Adrenal gland (tissue), 19 donors: ENCODE measurements at places on chromosomes 4 and X. TPM values are rescaled to one million over a fixed set of nuclear protein-coding genes. Genes with fewer than 3 reads are reported as not detected.

DNA sequence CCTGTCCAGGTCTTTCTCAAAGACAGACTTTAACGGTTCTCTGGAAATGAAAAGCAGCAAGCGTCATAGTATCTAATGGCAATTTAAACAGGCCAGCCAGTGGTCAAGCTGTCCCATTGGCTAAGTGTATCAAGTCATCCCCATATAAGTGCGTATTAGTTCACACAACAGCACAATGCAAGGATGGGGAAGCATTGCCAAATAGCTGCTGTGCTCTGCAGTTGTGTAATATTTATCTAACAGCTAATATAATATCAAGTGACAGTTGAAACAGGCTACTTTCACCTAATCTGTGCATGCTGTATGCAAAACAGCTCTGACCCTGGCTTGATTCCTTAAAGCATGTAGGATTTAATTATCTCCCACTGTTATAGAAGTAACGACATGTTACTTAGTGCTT is 134.8 kb upstream of the PPARGC1A start:
- no peak for DNase-seq
- no peaks in the 10 kb centered on the region for H3K4me1 ChIP-seq
- no peak overlapping the region for H3K4me3 ChIP-seq
- no peak overlapping the region for H3K27ac ChIP-seq

DNA sequence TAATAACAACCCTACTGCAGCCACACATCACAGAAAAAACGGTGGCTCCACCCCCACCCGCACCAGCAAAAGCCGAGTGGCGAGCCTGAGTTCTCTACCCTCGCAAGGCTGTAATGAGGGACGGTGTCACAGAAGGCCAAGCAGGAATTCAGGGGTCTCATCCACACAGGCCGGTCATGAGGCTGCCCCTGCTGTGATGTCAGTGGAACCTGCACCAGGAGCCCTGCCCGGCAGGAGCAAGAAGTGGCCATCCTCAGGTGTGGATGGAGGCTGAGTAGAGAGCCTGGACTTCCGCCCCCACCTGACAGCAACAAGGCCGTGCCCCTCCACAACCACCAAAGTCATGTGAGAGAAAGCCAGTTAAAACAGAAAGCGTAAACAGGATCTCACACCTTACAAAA is 20.6 kb downstream of the LYAR start:
- no peak overlapping the region for H3K4me3 ChIP-seq
- H3K27me3 ChIP-seq: no peaks in the 10 kb centered on the region
- H3K36me3 ChIP-seq: peaks cover 23% of the 10 kb centered on the region
- no peak for DNase-seq
- H3K27ac ChIP-seq: no peak overlapping the region

GRCh38 chr4:185885075-185885474 is 73.1 kb upstream of the SORBS2 start:
- no peak overlapping the region for H3K4me3 ChIP-seq
- no peak for DNase-seq
- no peaks in the 10 kb centered on the region for H3K36me3 ChIP-seq

DNA sequence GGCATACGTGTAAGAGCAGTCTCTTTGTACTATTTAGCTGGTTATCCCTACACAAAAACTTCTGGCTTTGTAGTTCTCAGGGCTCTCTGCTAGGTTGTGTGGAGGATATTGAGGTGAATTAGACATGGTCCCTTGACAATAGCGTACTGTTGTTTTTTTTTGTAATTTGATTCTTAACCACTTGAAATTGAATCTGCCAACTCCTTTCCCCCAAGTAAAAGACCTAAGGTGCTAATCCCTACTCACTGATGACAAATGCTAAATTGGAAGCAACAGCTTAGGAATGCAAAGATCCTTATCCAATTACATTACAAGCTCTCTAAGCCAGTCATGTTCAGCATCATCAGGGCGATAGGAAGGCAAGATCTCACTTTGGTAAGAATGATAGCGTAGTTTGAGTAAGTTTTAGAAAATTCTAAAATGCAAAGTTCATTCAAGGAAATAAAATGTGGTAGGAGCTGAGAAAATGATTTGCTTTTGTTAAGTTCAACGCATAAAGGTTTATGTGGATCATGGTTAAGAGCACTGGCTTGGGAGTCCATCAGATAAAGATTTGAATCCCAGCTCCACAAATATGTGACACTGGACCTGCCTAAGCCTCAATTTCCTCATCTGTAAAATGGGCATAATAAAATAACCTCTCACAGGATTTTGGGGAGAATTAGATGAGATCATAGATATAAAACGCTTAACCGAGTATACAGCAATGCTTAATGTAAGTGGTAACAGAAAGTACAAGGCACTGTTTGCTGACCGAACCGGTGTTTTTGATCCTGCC is 39.3 kb downstream of the DOCK11 start:
- no peak overlapping the region for H3K27ac ChIP-seq
- no peak for DNase-seq
- H3K36me3 ChIP-seq: no peaks in the 10 kb centered on the region
- H3K4me3 ChIP-seq: no peak overlapping the region
- no peaks in the 10 kb centered on the region for H3K4me1 ChIP-seq

DNA sequence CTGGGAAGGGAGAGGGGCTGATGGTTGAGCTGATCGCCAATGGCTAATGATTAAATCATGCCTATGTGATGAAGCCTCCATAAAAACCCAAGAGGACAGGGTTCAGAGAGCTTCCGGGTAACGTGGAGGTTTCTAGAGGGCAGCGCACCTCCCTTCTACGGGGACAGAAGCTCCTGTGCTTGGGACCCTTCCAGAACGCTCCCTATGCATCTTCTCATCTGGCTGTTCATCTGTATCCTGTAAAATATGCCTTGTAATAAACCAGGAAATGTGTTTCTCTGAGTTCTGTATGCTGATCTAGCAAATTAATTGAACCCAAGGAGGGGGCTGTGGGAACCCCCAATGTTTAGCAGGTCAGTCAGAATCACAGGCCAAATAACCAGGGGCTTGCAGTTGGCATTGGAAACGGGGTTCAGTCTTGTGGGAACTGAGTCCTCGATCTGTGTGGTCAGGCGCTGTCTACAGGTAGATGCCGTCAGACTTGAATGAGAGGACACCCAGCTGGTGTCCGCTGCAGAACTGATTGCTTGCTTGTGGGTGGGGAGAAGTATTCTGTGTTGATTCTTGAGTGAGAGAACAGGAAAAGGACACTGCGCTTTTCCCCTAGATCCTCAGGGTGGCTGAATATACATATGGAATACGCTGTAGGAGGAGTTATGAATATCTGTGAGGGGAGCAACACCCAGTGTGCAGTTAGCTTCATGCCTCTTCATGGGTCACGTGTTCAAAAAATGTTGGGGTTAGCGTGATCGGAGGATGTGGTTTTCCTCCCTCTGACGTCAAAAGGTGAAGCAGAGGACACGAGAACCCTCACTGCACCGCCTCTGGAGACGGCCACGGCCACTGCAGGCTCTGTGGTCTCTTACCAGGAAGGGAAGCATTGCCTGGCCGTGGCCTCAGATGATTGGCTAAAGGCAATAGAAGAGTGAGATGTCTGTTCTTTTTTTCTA is 29.2 kb downstream of the HTT-AS start:
- H3K36me3 ChIP-seq: no peaks in the 10 kb centered on the region
- H3K27me3 ChIP-seq: no peaks in the 10 kb centered on the region
- peaks cover 10% of the 10 kb centered on the region for H3K4me1 ChIP-seq

GRCh38 chr4:16218950-16219349 is 7.3 kb downstream of the TAPT1 start:
- H3K36me3 ChIP-seq: no peaks in the 10 kb centered on the region
- no peak overlapping the region for H3K27ac ChIP-seq
- H3K4me3 ChIP-seq: no peak overlapping the region
- H3K4me1 ChIP-seq: peaks cover 60% of the 10 kb centered on the region
- no peak for DNase-seq

GRCh38 chrX:53050841-53051240 is 2.3 kb downstream of the GPR173 start:
- H3K27ac ChIP-seq: no peak overlapping the region
- no peaks in the 10 kb centered on the region for H3K27me3 ChIP-seq
- no peaks in the 10 kb centered on the region for H3K36me3 ChIP-seq
- no peak overlapping the region for H3K4me3 ChIP-seq

GRCh38 chr4:31020363-31020762 is 300.2 kb downstream of the PCDH7 start:
- H3K27me3 ChIP-seq: no peaks in the 10 kb centered on the region
- no peak for DNase-seq
- no peak overlapping the region for H3K27ac ChIP-seq
- H3K36me3 ChIP-seq: no peaks in the 10 kb centered on the region

DNA sequence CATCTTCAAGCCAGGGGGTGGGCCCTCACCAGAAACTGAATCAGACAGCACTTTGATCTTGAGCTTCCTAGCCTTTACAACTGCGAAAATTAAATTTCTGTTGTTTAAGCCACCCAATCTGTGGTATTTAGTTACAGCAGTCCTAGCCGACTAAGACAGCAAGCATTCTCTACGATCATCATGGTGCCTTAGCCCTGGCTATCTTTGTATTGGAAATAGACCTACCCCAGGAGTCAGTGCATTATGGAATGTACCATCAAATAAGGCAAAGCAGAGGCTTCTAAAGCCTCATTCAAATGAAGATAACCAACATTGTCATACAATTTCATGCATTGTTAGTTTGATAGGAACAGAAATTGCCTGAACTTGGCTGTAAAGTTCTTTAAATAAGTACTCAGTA is 75.0 kb downstream of the PARM1 start:
- no peak for DNase-seq
- H3K36me3 ChIP-seq: no peaks in the 10 kb centered on the region
- H3K27ac ChIP-seq: no peak overlapping the region

Gene CSN1S1
- not detected for total RNA-seq

Gene NDST4
- 0.61 TPM for total RNA-seq

DNA sequence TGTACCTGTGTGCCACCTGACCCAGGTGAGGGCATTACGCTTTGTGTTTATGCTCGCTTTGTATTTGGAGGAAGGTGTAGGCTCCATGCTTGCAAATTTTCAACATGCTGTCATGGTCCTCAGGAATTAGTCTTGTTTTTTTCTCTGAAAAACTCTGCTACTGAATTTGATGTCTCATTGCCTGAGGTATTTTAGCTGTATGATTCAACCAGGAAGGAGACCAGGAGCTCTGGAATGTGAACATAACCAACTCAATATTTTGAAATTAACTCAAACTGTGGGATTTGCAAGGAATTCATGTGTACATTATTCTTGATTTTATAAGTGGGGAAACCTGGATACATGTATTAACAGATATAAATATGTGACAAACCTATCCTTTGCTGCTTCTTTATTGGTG is 134.1 kb downstream of the SLC4A4 start:
- no peak for DNase-seq
- H3K36me3 ChIP-seq: no peaks in the 10 kb centered on the region
- no peaks in the 10 kb centered on the region for H3K4me1 ChIP-seq

- H3K36me3 ChIP-seq: no peaks in the 10 kb centered on the region
- H3K4me3 ChIP-seq: no peak overlapping the region
- no peak for DNase-seq
- no peak overlapping the region for H3K27ac ChIP-seq
- no peaks in the 10 kb centered on the region for H3K4me1 ChIP-seq
- peaks cover 1% of the 10 kb centered on the region for H3K27me3 ChIP-seq
Measured at GRCh38 chrX:126820700-126821420, 1.3 kb downstream of the PRR32 start.

Gene CXCL8
- 1.3 TPM for total RNA-seq

Gene CENPE
- 1.6 TPM for total RNA-seq
